ENCODE measurements at places on chromosomes 6 and 20.

GRCh38 chr20:59933849-59934585 lies 580 bp upstream of the SYCP2 start:
- peak; percentile 72 for DNase-seq

- DNase-seq = no peak
Measured at GRCh38 chr6:170102038-170102437, 188.8 kb downstream of the DLL1 start.

- DNase-seq = no peak
Measured at GRCh38 chr20:62550087-62550632, 74.4 kb upstream of the GATA5 start.

GRCh38 chr6:6610031-6610591 lies 21.6 kb downstream of the LY86 start:
- DNase-seq = no peak

GRCh38 chr6:96787846-96788580 lies 49.3 kb downstream of the GPR63 start:
- DNase-seq = no peak

GRCh38 chr6:1584996-1585668 lies 24.6 kb upstream of the FOXC1 start:
- no peak for DNase-seq

DNA sequence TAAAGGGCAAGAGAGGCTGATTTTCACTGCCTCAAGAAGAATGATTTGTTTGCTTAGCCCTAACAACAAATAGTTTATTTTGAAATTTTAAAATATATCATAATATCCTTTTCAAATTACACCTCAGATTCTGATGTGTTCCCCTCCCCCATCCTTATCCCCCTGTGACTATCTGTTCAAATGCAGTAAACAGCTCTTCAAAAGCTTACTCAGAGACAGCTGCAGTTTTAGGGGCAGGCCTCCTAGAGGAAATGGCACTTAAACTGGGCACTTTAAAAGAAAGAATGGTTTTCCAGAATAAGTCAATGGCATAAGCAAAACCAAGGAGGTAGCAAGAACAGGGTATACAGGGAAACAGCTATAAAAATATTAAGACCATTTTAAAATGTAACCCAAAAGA lies 118.6 kb upstream of the UST start:
- DNase-seq = no peak

DNA sequence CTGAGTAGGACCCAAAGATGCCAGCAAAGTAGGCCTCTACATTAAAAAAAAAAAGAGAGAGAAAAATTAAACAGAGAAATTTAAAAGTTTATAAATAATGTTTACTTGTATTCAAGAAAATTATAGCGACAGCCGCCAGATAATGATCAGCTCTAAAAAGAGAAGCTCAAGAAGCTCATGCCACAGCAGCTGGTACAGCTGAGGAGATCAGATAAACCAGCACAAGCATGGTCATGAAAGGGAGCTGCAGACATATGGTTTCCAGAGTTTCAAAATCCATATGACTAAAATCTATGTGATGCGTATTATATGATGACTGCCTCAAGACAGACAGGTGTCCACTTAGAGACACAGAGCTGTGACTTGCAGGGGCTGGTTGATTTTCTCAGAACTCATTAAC lies 13.6 kb upstream of the HLA-C start:
- DNase-seq = no peak

GRCh38 chr6:24358219-24358821 lies 461 bp upstream of the DCDC2 start:
- no peak for DNase-seq

- no peak for DNase-seq
Measured at GRCh38 chr6:87100216-87100615, 5.3 kb upstream of the CGA start.

GRCh38 chr6:29183594-29183993 lies 12.9 kb downstream of the OR2J2 start:
- DNase-seq = no peak

DNA sequence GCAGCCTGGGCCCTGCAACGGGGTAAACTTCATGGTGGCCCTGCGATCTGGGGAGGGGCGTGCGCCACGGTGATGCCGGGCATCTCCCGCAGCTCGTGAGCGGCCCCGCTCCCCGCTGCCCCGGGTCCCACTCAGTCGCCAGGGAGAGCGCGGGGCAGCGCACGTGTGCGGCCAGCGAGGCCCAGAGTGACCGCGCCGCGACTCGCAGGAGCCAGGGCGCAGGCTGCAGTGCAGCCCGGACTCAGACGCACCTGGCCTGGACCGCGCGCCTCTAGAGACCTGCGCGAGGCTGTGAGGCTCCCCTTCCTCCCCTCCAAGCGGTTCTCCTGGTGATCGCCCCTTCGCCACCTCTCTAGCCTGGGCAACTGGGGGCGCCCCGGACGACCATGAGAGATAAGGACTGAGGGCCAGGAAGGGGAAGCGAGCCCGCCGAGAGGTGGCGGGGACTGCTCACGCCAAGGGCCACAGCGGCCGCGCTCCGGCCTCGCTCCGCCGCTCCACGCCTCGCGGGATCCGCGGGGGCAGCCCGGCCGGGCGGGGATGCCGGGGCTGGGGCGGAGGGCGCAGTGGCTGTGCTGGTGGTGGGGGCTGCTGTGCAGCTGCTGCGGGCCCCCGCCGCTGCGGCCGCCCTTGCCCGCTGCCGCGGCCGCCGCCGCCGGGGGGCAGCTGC lies 652 bp downstream of the BMP6 start:
- no peak for DNase-seq

DNA sequence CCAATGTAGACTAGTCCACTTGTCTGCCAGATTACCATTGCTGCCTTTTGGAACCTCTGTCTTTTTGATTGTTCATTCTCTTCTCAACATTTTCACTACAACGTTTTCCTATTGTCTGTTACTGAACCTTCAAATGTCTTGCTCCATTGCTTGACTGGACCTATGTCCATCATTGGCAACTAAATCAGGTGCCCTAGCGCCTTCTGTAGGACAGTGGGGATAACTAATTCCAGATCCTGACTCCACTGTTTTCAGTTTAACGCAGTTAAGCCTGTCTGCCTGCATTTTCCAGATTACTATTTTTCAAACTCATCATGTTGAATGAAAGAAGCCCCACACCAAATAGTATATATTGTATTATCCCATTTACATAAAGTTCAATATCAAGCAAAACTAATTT lies 433.6 kb downstream of the RNF144B start:
- no peak for DNase-seq

GRCh38 chr6:88730611-88731011 lies 232.8 kb downstream of the RNGTT start:
- peak; percentile 28 for DNase-seq

DNA sequence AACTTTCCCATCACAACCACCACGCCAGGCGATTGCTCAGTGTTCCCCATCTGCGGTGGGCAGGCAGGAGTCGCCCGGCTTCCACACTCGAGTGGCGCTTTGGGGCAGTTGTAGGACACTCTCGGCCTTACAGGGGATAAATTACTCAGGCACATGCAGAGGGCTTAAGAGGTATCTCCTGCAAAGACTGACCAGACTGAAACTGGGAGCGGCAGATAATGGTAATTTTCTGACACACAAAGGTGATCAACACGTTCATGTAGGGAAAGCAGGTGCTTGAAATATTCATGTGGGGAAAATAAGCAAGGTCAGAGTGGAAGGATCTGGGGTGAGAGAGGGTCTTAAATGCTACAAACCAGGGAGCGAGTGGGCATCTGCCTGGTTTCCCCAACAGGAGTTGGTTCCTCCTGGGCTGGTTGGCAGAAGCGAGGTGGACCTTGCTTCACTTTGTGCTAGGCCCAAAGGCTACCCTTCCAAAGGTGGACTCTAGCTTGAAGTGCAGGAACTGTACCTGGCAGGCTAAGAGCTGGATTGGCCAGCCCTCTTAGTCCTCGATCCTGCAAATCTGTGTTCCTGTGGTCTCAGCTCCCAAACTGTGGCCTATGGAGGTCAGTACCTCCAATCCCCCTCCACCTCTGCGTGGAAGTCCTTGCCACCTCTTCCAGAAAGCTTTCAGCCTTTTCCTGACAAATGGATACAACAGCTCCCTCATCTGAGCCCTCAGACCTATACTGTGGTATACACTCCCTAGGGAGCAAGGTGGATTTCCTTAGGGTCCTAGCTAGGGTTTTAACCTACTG lies 16.7 kb downstream of the PLAGL2 start:
- no peak for DNase-seq

DNA sequence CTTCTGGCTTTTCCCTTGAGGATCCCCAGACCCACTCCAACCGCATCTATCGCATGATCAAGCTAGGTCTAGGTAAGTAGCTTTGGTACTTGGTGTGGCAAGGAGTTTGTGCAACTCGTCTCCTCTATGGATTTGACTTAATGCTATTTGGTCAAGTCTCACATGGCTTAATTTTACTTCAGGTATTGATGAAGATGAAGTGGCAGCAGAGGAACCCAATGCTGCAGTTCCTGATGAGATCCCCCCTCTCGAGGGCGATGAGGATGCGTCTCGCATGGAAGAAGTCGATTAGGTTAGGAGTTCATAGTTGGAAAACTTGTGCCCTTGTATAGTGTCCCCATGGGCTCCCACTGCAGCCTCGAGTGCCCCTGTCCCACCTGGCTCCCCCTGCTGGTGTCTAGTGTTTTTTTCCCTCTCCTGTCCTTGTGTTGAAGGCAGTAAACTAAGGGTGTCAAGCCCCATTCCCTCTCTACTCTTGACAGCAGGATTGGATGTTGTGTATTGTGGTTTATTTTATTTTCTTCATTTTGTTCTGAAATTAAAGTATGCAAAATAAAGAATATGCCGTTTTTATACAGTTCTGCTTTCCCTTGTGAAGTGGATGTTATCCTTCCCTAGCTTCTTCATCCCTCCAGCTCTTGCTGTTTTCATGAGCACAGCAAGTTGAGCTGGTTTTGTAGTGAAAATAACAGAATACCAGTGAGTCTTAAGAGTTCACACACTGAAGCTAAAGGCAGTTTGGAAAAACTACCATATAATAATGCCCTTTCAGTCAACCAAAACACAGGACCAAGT lies 3.8 kb downstream of the SLC35B2 start:
- peak; percentile 39 for DNase-seq

DNA sequence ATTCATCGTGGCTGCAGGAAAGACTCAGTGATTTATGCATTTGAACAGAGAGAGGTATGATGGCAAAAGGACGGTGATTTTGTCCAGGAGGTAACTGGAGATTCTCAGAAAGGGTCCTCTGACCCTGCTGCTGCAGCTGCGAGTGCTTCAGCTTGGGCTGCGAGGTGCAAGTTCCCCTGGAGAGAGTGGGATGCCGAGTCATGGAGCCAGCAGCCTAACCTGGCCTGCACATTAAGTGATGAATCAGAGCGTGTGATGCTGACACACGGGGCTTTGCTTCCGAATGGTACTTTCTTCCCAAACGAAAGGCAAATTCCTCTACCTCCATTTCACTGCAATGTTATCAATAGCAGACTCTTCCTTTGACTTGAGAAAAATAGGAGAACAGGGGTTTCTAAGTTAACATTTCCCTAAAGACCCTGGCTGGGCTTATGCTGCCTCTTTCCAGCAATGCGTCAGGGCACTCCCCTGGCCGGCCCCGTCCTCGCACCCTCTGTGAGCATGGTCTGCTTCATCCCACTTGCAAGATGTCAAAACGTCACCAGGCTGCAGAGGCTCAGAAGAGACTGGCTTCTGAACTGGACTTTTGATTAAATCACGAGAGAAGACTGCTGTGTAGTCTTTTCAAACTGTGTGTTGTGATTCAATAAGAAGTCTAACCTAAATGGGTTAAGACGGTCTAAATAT lies 628.0 kb upstream of the AGPAT4 start:
- DNase-seq = no peak

DNA sequence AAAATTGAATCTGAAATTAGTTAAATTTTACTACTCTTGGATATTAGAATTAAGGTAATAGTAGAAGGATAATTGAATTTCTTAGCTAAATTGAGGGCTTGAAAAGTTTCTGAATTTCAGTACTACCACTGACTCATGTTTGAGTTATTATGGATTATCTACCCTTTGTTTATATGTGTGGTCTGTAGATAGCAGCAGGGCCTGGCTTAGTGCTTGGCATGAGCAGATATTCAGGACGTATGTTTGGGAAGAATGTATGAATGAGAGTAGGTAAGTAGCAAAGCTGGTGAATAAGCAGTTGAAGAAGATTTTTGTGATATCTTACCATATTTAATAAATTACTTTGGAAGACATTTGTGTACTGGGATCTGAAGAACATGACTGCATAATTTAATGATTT lies 152.7 kb downstream of the MACROD2 start:
- DNase-seq = peak; percentile 25

DNA sequence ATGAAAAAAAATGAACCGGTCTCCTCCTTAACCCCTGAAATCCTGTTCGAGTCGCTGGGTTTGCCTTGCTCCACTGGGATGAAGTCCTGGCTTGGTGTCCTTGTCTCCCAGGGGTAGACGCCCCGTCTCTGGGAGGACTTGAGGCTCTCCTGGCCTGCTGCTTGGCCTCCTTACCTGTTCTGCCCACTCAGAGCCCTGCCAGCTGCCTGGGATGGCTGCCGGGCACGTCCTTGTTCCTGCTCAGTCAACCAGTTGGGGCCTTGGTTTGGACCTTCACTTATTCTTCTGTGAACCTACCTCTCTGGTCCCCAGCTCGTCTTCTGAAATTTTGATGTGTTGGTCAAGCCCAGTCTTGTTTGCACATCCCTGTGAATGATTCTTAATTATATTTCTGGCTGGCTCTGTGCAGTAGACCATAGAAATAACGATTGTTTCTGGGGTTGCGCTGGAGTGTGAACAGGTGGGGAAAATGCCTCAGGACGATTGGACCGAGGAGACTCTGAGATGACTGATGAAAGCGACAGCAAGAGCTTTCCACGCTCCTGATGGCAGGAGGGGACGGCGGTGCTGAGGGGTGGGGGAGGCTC lies 126.5 kb upstream of the ESR1 start:
- no peak for DNase-seq

- no peak for DNase-seq
Measured at GRCh38 chr6:4093288-4093687, 14.4 kb upstream of the FAM217A start.

DNA sequence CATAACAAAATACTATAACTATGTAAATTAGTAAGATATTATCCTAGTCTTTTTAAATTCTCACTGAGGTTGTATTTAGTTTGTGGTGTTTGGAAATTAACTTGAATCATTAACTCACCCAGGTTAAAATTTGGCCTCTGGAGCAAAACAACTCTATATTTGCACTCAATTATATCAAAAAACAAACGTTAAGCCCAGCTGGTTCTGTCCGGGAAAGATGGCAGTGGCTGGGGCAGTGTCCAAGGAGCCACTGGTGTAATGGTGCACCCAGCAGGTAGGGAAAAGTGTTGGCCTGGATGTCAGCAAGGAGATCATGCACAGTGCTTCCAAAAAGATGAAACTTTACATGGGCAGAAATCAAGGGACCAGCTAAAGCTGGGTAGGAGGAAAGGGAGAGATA lies 285.3 kb upstream of the CITED2 start:
- no peak for DNase-seq

DNA sequence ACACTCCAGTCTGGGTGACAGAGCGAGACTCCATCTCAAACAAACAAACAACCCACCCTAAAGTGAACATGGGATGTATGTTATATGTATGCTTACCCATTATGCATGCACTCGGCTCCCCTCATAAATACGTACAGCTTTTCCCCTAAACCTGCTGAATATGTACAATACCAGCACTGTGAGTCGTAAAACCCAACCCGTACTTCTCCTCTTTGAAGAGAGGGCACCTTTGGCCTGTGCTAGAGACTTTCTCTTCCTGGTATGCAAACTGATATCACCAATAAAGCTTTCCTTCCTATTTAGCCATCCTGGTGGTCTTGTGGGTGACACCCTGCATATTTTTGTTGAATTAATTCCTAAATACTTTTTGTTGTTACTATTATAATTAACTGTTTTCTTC lies 51.3 kb downstream of the VSTM2L start:
- no peak for DNase-seq
